ENCODE measurements at places on chromosomes 2 and 18. TPM values are rescaled to one million over a fixed set of nuclear protein-coding genes. Genes with fewer than 3 reads are reported as not detected.

DNA sequence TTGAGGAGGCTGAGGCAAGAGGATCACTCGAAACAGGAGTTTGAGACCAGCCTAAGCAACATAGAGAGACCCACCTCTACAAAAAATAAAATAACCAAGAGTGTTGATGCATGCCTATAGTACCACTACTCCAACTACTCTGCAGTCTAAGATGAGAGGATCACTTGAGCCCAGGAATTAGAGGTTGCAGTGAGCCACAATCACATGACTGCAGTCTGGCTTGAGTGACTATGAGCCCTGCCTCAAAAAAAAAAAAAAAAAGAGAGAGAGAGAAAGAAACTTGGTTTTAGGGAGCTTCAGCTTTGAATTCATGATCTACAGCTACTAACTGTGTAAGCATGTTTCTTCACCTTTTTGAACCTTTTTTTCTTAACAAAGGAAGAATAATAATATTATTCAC, 119.9 kb downstream of the HNMT start:
- no peak for DNase-seq

GRCh38 chr2:181218401-181218821, 238.0 kb downstream of the UBE2E3 start:
- no peak for DNase-seq

DNA sequence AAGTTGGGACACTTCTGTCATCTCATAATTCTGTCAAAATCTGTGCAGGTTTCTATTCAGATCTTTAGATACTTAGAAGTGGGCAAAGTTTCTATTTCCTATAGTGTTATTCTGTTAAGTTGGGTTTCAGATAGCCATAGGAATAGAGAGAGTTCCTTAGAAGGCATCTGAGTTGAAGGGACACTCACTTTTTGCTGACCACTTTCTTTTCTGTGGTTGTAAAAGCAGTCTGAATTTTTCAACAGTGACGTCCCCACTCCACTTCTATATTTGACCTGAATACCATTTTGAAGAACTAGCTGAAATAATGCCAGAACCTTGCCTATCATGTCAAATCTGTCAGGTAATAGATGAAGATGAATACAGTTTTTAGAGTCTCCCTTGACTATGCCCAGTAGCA, 267.3 kb downstream of the SPAG16 start:
- no peak for DNase-seq

DNA sequence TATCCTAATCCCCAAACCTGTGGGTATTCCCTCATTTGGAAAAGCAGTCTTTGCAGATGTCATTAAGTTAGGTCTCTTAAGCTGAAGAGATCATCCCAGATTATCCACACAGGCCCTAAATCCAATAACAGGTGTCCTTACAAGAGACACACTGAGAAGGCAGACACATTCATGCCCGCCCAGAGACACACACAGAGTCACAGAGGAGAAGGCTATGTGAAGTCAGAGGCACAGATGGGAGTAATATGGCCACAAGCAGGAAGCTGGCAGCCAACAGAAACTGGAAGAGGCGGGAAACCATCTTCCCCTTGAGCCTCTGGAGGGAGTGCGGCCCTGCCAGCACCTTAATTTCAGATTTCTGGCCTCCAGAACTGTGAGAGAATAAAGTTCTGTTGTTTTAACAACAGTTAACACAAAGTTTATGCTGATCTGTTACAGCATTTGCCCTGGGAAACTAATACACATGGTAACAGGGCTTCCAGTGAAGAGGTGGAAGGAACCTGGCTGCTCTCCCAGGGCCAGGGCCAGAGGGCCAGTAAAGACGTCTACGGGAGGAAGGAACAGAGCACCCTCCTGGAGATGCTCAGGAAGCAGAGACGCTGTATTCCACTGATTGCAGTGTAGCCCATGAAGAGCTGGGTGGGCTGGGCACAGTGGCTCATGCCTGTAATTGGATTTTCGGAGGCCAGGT, 217.5 kb downstream of the GLI2 start:
- DNase-seq, result no peak

DNA sequence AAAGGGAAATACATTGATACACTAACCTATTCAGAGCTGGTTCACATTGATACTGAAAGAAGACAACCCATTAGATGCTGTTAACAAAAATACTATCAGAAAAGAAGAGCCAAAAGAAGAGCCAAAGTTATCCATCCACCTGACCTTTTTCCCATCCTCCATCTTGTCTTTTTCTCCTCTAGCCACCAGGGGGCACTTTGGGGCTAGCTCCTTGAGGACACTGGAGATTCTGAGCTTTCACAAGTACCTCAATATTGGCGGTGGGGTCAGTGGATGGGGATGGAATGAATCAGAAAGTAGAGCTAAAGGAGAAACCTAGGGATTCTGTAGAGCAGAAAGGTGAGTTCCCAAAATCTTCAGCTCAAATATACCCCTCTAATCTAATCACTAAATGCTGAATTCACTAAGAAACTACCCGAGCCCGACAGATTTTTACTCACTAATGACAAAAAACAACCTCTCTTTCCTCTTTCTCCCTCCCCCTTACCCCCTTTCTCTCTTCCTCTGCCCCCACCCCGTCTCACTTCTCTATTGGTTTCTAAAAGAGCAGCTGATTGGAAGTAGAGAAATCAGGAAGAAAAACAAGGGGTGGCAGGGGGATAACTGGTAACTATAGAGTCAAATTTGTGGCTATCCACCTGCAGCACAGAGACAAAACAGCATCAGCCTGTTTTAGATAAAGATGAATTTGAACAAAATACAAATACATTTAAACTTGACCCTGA, 203.3 kb downstream of the TCF4 start:
- DNase-seq, result peak; percentile 23

DNA sequence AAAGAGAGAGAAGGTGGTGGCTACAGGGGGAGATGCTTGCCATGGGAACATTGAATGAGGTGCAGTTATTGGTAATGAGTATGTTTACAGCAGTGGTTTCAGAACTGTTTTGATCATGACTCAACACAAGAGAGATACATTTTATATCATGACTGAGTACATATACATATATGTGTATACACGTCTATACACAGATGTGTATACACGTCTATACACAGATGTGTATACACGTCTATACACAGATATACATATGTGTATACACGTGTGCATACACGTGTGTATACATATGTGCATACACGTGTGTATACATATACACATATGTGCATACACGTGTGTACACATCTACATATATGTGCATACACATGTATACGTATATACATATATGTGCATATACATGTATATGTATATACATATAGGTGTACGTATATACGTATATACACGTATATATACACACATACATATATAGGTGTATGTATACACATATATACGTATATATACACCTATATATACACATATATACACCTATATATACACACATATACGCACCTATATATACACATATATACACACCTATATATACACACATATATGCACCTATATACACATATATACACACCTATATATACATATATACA, 518.5 kb downstream of the TSN start:
- no peak for DNase-seq

DNA sequence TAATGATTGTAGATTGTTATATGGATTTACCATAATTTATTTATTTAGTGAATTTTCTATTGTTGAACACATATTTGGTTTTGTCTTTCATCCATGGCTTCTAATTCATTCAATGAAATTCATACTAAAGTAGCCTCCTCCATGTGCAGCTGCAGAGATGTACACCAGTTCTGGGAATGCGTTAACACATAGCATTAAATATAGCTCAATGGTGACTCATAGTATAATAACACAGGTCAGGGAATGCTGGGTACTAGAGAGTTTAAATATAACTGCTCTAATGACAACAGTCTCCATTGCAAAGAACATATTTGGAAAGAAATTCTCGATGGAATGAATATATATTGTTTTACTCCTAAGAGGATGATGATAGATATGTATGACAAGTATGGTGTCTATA, 1190.2 kb upstream of the NRXN1 start:
- peak; percentile 49 for DNase-seq

DNA sequence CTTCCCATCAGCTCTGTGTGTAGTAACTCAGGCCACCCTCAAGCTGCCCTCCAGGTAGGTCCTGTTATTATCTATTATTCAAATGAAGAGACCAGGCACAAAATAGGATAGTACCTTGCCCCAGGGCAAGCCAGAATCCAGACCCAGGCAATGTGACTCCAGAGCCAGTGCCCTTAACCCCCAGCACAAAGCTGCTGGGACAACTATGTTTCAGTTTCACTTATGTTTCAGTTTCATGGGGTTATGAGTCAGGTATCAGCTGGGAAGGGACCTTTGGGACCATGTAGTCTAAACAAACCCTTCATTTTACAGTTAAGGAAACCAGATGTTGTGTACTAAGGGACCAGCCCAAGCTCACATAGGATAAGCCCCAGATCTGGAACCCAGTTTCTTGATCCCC, 10.0 kb downstream of the HK2 start:
- DNase-seq, result peak; percentile 71

GRCh38 chr2:128724972-128725371, 406.3 kb upstream of the HS6ST1 start:
- DNase-seq, result no peak

DNA sequence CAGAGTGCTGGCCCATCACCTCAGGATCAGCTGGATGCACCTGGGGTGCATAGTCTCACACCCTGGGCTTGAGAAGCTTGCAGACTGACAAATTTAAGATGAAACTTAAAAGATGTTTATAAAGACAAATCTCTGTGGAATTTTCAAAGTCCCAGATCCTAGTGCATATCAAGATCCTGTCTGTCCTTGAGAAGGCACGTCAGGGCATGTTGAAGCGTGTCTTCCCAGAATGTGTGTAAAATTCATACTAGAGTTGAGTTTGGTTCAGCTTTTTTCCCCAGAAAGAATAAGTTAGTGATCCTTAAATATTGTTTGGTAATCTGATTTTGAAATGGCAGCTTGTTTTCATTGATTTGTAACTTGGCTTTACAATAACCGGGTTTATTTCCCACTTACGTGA, 27.5 kb downstream of the INSIG2 start:
- DNase-seq, result no peak

GRCh38 chr2:46849721-46850556, 65.7 kb downstream of the MCFD2 start:
- DNase-seq, result peak; percentile 97

- DNase-seq, result no peak
Observed at GRCh38 chr2:69817729-69818501, 11.5 kb upstream of the GMCL1 start.

DNA sequence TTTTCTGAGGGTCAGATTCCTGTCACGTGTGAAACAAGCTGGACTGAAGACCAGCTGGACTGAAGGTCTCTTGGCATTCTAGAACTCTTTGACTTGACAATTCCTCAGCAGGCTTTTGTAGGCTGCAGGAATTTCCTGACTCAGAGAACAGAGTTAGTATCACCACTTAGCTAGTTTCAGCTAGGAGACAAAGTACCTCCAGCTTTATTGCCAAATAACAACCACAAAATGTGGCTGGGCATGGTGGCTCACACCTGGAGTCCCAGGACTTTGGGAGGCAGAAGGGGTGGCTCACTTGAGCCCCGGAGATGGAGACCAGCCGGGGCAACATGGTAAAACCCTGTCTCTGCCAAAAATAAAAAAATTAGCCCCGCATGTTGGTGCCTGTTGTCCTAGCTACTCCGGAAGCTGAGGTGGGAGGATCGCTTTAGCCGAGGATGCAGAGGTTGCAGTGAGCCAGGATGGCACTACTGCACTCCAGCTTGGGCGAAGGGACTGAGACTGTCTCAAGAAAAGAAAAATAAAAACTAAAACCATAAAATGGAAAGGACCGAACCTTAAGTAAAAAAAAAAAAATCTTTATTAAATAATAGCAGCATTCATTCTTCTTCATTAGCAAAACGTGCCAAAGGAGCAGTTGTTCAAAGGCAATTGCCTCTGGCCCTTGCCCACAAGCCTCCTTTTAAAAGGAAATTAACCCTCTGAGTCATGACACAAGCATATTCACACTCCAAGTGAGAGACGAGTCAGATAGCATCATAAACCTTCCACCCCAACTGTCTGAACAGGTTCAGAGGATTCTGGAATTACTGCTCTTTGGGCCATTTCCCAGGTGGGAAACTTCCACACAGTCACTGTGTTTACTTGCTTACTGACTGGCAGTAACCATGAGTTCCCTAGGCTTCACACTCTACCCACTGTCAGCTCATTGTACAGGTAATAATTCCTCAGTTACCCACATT, 88.9 kb downstream of the MYL12B start:
- peak; percentile 62 for DNase-seq

DNA sequence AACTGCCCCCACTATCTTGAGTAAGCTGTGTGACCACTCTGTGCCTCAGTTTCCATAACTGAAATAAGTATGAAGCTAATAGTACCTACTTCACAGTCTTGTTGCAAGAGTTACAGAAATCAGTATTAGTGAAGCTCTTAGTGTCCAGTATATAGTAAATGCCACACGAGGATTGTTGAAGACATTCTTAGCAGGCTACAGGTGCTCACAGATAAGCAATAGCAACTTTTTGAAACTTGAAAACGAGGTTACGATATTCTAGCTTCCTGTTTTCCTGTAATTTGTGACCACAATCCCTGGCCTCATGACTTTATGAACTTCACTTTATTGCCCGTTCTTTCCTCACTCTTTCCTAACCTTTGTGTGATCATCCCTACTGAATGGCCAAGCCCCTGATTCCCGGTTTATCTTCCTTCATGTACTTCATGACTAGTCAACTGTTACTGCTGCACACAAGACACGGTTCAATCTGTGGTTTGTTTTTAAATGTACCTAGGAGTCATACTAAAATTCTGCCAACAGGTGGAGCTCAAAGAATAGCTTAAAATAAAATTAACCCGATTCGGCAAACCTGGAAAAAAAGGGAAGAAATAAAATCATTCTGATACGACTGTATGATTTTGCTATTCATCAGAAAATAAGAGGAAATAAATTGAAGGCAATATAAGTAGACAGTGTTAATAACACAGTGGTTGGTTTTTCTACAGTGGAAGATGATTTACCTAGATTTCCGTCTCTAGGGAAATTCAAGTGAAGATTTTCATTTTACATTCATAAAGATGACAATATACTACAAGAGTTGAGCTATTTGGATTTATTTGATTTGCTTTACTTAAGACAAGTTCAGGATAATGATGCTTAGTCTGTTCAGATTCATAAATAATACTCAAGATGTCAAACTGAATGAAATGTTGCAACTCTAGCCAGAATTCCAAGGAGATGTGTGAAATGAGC, 38.1 kb upstream of the STAT1 start:
- peak; percentile 40 for DNase-seq

DNA sequence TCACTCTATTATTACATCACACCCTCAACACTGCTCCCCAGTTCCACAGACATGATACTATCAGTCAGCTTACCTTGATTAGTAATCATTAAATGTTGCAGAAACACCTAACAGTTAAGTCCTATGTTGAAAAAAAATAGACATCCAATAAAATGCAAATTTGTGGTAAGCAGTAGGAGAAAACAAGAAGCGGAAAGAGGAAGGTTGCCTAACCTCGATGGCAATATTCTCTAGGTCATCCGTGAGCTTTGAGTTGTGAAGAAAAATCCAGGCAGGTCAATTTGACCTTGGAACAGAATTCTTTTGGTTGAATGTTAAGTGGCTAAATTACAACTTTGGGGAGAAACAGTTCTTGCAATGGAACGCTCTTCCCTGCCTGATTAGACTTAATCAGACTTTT, 264.4 kb downstream of the AFF3 start:
- no peak for DNase-seq

The ATP8B1 gene
- total RNA-seq, result 6.9 TPM

The ABCG8 gene
- not detected for total RNA-seq

The CYBRD1 gene
- total RNA-seq, result 26.7 TPM

The SLC66A2 gene
- total RNA-seq, result 25.3 TPM

The MAIP1 gene
- total RNA-seq, result 21.7 TPM

The GAL3ST2 gene
- total RNA-seq, result not detected
